Suppressor macrophage (primary cell): ENCODE measurements at places on chromosomes 5 and 9.
A peak's percentile ranks its signal among the peaks of the same experiment; 100 is the strongest.

DNA sequence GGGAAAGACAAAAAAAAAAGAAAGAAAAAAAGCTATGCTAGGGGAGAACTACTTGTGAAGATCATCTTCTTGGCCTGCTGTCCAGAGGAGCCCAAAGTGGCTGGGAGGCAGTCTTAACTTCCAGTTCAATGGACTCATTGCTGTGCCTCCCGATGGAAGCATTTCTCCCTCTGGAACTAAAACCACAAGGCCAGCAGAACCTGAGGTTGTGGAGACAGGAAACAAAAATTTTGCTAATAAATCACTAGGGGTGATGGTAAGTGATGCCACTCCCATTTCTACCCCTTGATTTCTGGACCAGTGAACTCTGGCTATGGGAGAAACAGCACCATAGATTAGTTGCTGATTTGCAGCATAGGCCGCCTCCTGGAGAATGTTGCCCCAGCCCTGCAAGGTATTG lies 123.4 kb upstream of the NFIL3 start:
- DNase-seq, result no peak

DNA sequence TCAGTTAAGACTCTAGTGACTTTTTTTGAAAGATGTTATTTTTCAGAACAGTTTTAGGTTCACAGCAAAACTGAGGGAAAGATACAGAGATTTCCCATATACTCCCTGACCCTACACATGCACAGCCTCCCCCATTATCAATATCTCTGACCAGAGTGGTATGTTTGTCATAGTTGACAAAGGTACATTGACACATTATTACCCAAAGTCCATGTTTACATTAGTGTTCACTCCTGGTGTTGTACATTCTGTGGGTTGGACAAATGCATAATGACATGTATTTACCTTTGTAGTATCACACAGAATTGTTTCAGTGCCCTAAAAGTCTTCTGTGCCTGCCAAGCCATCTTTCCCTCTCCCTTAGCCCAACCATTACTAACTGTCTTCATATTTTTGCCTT lies 470.7 kb upstream of the DMAC1 start:
- no peak for DNase-seq

DNA sequence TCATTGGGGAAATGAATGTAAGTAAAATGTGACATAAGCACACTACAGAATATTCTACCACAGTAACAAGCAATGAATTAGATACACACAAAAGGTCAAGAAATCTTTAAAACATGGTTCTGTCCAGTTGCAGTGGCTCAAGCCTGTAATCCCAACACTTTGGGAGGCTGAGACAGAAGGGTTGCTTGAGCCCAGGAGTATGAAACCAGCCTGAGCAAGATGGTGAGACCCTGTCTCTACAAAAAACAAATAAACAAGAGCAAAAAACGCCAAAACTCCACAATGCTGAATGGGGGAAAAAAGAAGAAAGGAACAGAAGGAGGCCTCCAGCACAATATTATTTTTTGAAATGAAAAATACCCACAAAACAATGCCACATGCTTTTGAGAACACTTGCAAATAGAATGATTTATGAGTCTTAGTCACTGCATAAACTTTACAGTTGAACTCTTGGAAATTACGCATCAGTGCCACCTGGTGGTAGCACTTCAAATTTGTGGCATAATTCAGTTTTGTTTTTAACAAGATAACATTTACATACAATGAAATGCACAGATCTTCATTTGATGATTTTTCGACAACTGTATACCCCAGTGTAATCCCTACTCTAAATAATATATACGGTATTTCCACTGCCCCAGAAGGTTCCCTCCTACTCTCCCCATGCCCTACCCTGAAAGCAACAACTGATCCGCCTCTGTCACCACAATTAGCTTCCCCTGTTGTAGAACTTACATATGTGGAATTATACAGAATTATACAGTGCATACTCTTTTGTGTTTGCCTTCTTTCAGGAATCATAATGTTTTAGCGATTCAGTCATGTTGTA lies 14.4 kb upstream of the SPINK4 start:
- DNase-seq, result peak; percentile 89

GRCh38 chr9:91611582-91611981 lies 187.9 kb upstream of the NFIL3 start:
- peak; percentile 9 for DNase-seq

DNA sequence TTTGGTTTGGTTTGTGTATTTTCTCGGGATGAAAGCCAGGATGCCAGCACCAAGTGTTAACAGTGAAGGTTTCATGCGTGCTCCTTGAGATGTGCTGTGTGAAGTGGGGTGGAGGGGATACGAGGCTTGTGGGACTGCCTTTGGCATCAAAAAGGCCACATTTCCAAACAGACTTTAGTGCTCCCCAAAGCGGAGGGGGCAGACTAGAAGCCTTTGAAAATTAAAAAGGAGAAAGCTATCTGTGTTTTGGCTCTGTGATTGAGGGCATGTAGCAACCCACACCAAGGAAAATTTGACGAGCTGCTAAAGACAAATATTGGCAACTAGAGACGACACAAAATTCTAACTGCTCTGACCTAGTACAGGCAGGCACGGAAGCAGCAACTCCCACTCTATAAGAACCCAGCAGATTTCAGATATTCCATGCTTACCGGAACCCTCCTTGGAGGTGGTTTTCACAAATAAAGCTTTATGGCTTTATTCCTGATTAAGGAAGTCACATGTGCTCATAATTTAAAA lies 154.5 kb downstream of the ARSB start:
- no peak for DNase-seq

GRCh38 chr9:135958485-135958884 lies 2.7 kb downstream of the UBAC1 start:
- DNase-seq, result peak; percentile 91

DNA sequence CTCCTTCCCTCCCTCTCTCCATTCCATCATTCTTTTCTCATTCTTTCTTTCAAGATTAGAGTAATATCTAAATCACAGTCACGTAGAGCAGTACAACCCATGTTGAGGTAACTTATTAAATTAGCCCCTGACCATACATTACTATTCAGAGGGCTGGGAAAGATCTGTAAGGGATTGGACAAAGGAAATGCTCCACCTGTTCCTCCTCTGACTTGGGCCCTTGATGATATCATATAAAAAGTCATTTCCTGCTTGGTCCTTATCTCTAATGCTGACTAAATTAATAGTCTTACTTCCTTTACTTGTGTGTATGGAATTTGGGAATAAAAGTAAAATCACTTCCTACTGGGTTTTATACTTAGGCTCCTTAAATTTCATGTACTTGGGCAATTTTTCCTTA lies 40.8 kb downstream of the SNX18 start:
- no peak for DNase-seq

DNA sequence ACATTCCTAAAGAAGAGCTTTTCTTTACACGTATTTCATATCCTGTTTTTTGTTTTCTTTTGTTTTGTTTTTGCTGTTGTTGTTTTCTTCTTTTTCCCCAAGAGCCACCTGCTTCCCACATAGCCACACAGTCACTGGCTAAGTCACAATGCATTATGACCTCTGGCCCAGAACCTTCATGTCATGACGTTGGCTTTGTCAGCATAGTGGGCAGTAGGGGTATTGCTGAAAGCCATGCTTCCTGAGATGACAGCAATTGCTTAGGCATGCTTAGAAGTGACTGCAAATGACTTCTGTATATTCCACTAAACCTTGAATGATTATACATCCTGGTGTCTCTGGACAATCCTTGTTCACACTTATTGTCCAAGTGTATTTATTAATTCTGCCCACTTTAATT lies 375.8 kb downstream of the TAF11L14 start:
- peak; percentile 28 for DNase-seq

- no peak for DNase-seq
These were observed 746 bp downstream of the NKX2-5 start for GRCh38 chr5:173234129-173234790.

DNA sequence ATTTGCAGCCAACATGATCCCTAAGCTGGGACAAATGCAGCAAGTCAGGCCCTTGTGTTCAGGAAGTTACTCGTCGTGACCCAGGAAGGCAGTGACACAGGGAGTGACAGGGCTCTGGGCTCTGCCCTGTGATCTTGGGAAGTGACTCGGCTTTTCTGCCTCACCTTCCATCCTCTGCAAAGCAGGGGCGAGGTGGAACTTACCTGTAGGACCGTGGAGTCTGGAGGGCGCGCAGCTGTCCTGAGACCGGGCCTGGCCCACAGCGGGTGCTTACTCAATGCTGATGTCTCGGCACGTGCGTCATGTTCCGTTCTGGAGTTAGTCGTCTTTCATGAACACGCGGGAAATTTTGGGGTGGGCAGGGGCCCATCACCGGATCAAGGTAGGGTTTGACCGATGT lies 22.8 kb upstream of the LPCAT1 start:
- no peak for DNase-seq

GRCh38 chr9:129291041-129291501 lies 113.0 kb upstream of the IER5L start:
- DNase-seq, result no peak

DNA sequence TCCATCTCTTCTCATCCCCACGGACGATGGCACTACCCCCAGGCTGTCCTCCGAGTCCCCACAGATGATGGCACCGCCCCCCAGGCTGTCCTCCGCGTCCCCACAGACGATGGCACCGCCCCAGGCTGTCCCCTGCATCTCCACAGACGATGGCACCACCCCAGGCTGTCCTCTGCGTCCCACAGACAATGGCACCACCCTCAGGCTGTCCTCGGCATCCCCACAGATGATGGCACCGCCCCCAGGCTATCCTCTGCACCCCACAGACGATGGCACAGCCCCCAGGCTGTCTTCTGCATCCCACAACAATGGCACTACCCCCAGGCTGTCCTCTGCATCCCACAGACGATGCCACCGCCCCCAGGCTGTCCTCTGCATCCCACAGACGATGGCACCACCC lies 57.4 kb upstream of the PTCH1 start:
- no peak for DNase-seq

DNA sequence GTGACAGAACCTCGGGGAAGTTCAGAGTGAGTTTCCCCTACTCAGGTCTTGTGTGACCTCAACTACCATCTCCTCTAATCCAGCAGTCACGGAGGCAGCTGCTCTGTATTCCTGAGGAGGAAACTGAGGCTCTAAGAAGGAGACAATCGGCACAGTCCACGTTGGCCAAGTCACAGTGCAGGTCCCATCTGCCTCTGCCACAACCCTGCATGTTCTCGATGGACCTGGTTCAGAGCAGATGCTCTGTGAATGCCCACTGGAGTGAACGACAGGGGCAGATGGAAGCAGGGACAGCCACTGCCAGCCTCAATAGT lies 722 bp upstream of the ERGIC1 start:
- DNase-seq, result no peak

DNA sequence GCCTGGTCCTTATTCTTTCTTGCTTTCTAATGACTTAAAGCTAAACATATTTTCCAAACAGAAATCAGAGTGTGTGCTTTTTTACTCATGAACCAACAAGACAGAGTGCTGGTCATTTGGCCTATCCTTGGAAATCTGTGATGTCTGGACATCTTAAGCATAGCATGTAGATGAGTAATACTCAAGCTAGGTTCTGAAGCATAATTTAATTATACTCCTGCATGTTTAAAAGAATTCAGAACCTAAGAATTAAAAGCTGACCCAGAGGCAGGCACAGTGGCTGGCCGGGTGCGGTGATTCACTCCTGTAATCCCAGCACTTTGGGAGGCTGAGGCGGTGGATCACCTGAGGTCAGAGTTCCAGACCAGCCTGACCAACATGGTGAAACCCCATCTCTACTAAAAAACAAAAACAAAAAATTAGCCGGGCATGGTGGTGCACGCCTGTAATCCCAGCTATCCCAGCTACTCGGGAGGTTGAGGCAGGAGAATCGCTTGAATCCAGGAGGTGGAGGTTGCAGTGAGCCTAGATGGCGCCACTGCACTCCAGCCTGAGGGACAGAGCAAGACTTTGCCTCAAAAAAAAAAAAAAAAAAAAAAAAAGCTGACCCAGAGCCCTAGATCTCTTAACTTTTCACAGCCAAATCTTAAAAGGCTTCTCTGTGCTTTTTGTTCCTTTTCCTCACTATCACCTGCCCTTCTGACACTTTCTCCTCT lies 16.2 kb upstream of the TJP2 start:
- DNase-seq, result no peak

- DNase-seq, result no peak
These were observed 39.1 kb downstream of the OXCT1 start for GRCh38 chr5:41831155-41831554.

DNA sequence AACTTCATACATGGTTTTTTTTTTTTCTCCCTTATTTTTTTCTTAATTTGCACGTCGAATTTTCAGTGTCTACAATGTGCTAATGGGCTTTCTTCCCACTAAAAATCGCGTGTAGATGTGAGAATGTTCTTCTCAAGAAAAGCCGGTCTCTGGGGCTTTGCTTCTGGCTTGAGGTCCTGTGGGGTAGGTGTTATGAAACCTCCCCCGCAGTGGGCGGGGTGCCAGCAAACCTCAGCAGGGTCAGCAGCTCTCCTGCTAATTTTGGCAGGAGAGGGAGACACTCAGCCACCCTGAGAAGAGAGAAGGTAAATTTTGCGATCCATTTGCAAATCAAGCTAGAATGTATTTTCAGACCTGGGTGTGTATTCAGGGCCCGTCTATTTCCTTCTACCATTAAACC lies 59.9 kb downstream of the NPR3 start:
- DNase-seq, result no peak

DNA sequence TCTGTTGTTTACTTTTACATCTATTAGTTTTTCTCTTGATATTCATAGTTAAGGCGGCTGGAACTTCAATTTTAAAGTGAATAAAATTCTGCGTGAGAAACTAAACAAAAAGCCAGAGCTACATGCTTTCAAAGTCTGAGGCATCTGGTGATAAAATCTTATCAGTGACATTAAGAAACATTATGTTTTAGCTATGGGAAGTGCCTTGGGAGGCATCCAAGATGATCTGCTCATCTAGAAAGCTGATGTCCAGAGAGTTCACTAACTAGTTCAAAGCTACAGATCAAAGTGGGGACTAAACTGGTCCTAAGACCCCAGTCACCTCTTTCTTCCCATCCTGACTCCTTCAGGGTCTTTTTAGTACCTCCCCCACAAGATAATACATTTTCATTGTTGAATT lies 37.2 kb downstream of the MRPS27 start:
- DNase-seq, result no peak

DNA sequence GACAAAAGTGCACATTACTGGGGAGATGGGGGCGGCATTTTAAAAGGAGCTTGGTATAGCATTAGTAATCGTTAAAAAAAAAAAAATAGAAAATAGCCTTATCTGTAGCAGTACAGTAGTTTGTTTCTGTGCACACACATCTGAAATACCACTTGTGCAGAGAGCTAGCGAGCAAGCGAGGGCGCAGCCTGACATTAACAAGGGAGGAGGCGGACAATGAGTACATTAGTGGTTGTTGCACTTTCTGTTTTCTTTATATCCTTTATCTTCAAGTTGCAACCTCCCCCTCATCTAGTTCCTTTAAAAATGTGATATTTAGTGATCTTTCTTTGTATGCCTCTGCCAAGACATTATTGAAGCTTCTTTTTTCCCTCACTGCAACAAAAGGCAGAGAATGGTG lies 880 bp upstream of the PTPDC1 start:
- no peak for DNase-seq
